ENCODE measurements at places on chromosomes 4 and X. TPM values are rescaled to one million over a fixed set of nuclear protein-coding genes. Genes with fewer than 3 reads are reported as not detected.

DNA sequence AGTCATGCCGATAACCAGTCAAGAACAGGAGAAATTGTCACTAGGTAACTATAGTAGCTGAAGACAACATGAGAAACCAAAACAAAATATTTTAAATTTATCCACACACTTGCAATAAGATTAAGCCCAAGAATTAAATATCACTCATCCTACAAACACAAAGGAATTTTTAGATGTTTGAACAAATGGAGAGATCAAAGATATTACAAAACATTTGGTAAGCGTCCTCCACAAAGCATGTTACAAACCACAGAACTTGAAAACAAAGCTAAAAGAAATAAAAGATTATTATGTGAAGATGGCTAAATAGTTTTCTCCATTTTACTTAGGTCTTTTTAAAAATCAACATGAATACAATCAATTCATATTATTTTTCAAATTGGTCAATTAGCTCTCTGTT lies 631.9 kb upstream of the INTU start:
- DNase-seq = no peak

DNA sequence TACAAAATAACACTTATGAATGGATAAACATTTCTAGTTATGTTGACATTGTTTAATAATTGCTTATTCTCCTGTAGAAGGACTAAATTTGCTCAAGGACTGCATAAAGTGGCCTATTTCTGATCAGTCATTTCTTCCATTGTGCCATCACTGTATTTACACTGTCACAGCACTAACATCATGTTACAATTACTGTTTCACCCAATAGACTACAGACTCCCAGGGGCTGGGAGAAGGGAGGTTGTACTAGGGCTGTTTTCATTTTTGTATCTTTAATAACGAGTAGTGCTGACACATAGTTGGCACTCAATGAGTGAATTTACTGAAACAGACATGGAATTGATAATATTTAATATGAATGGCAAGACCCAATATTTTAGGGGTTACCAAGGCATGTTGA lies 139.5 kb downstream of the SLC10A7 start:
- DNase-seq = no peak

GRCh38 chr4:13903061-13903460 lies 275.5 kb upstream of the BOD1L1 start:
- DNase-seq = no peak

AMER1 gene
- 6.3 TPM for polyA plus RNA-seq

F8A1 gene
- polyA plus RNA-seq = 11.9 TPM

GRCh38 chr4:92497141-92497540 lies 193.4 kb downstream of the GRID2 start:
- no peak for DNase-seq

DNA sequence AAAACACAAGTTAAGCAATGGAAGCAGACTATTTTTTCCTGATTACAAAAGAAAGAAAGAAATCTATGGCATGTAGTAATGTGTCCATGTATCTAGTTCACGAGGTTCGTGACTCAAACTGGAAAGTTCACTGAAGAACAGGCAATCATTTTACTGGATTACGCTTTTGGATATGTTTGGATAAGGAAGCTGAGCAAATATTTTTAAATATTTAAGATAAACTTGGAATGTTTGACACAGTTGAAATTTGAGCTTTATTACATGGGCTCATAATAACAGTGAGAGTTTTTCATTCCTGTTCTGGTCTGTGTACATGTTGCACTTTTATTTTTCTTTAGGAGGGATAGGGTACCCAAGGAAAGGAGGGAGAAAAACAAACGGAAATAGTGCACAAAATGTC lies 244.2 kb upstream of the GK2 start:
- DNase-seq = no peak

DNA sequence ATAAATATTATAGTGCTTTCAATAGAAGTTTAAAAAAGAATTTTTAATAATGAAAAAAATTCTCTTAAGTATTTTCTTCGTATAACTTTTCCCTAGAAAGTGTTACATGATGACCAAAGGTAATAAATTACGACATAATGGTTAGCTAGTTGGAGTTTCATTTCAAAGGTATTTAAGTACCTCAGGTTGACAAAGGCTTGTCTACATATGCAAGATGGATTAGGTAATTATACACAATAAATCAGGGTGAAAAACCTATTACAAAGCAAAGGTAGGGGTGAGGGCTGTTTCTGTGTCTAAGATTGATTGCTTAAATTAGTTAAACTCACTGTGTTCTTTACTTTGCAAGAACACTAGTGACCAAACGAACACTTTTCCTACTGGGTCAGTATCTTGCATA lies 508.5 kb upstream of the FAT1 start:
- DNase-seq = no peak

GRCh38 chrX:129754056-129755024 lies 15.6 kb downstream of the XPNPEP2 start:
- no peak for DNase-seq

DNA sequence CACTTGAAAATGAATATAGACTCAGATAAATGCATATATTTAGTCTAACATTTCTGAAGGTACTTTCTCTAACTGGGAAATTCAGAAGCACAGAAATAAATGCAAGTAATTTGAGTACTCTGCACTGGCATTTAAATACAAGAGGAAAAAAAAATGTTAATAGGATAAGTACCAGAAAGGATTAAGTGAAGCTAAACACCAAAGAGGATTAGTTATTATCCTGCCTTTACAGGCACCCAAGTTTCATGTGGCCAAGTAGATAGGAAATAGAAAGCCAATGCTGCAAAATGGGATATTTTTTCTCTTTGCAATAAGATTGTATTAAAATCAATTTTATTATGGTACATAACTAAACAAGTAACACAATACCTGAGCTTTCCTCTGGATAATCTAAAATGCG lies 762.5 kb downstream of the PCDH7 start:
- no peak for DNase-seq

TENM3 gene
- polyA plus RNA-seq = 33.0 TPM

- DNase-seq = no peak
Measured at GRCh38 chr4:81845273-81845672, 373.6 kb upstream of the RASGEF1B start.

GRCh38 chr4:154332681-154333421 lies 158.7 kb downstream of the DCHS2 start:
- peak; percentile 18 for DNase-seq

GRCh38 chr4:39883646-39884045 lies 94.1 kb downstream of the PDS5A start:
- DNase-seq = no peak

- DNase-seq = no peak
Measured at GRCh38 chr4:147853706-147854105, 121.8 kb downstream of the ARHGAP10 start.

HS6ST2 gene
- polyA plus RNA-seq = 29.7 TPM

GRCh38 chr4:168871632-168872031 lies 138.4 kb downstream of the CBR4 start:
- no peak for DNase-seq

DNA sequence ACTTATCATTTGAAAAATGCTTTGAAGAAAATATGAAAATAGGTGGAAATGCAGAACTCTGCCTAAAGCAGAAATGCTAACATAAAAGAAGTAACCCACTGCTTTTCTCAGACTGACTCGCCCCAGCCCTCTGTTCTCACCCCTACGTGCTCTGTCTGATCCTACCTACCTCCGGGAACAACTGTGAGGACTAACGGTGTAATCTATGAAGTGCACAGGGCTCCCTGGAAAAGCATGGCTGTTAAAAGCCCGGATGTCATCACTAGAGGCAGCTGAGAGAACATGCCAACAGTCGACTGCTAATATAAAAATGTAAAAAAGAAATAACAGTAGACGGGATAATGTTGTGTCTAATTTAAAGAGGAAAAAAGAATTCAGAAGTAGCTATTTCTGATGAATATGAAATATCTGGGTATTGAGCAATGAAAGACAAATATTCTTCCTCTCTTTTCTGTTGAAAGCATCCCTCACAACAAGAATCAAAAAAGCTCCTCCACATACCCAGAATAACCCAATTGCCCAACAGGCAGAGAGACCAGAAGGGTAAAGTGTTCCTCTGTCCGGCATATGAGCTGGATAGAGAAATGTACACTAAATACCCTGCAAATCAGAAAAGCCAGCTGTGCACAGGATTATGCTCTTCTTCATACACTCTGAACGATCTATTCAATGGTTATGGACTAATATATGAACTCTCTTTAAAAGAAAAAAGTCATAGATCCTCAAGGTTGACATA lies 130.7 kb downstream of the TSPAN5 start:
- DNase-seq = no peak

EDNRA gene
- polyA plus RNA-seq = 42.0 TPM

DNA sequence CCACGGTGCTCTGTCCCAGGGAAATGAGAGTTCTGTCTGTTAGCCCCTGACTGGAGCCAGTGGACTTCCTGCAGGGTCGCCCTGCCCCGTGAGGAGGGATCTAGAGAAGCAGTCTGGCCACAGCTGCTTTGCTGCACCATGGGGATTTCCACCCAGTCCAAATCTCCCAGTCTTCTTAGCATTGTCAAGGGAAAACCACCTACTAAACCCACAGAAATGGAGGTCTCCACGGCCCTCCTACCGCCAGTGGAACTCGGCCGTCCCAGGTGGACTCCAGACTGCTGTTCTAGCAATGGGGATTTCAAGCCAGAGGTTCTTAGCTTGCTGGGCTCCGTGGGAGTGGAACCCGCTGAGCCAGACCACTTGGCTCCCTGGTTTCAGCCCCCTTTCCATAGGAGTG lies 133.3 kb upstream of the PCDH7 start:
- DNase-seq = no peak

CCDC158 gene
- polyA plus RNA-seq = 0.61 TPM

CENPVL1 gene
- polyA plus RNA-seq = not detected

SMIM10 gene
- 16.1 TPM for polyA plus RNA-seq

DNA sequence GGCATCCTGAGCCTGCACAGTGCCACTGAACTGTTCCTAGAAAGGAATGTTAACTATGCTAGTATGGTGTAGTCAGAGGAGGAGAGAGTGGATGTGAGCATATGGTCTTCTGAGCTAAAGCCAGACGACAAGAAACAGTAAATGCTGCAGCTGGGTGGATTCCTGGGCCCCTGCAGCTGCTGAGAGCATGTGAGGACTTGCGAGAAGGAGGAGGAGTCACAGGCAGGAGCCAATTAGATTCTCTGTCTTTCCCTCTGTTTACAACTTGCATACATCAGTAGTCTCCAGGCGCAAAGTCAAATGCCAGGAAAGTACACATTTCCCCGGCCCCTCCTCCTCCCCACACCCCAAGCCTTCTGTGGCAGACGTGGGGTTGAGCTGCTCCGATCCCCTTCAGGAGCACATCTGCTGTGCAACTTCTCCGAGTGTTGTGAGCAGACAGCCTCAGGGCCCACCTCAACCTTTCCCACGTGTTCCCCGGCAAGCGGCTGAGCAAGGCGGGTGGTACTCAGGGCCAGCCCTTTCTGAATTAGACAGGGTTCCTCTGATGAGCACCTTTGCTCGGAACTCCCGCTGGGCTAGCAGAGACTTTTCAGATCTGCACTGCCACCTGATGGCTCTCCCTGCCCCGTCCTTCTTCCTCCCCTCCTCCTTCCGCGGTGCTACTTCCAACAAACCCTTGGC lies 108.7 kb upstream of the ATP6AP2 start:
- peak; percentile 77 for DNase-seq

DNA sequence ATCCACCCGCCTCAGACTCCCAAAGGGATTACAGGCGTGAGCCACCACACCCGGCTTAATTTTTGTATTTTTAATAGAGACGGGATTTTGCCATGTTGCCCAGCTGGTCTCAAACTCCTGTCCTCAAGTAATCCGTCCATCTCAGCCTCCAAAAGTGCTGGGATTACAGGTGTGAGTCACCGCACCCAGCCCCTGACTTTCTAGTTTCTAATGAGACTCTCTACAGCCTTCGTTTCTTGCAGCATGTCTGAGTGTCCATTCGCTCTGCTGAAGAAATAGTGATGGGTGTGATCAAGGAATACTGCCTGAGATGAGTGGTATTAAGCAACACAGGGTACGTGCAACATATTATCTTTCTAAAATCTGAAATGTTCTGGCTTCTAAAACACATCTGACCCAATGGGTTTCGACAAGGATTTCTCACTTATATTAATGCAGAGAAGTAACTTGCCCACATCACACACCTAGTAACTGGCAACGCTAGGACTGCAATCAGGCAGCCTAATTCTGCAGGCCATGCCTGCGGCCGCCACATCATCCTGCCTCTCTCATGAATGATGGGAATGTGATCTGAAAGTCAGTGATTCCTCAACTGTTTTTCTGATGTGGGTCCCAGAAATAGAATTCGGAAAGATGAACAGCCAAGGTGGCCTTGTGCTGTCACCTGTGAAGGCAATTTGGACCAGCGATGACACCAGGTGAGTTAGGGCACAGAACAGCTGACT lies 74.3 kb downstream of the RBM47 start:
- no peak for DNase-seq

DNA sequence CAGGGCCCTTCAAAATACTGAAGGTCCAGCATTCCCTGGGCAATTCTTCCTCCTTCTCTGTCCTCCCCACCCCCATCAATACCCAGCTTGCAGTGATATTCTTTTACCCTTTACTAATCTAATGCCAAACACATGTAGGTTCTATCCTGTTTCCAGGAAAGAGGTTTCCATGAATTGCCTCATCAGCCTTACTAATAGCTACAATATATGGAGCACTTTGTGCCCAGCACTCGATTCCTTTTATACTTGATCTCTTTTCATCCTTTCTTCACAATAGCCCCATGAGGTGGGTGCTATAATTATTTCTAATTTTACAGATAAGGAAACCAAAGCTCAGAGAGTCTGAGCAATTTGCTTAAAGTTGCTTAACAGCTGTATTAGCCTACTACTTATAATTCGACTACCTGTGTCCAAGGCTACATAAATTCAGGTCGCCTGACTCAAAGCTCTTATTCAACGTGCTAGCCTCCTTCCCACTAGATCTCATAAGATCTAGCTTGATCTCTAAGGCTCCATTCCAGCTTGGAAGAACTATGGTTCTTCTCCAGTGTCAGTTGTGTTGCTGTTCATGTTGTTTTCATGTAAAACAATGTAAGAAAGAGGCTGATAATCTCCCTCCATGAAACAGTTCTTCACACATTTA lies 229.6 kb upstream of the PGRMC2 start:
- DNase-seq = no peak

- no peak for DNase-seq
Measured at GRCh38 chrX:17820100-17820499, 41.0 kb downstream of the RAI2 start.

HHIP gene
- polyA plus RNA-seq = 5.9 TPM

SPIN2A gene
- not detected for polyA plus RNA-seq

GRCh38 chr4:56388306-56388705 lies 1.0 kb upstream of the AASDH start:
- peak; percentile 15 for DNase-seq

DNA sequence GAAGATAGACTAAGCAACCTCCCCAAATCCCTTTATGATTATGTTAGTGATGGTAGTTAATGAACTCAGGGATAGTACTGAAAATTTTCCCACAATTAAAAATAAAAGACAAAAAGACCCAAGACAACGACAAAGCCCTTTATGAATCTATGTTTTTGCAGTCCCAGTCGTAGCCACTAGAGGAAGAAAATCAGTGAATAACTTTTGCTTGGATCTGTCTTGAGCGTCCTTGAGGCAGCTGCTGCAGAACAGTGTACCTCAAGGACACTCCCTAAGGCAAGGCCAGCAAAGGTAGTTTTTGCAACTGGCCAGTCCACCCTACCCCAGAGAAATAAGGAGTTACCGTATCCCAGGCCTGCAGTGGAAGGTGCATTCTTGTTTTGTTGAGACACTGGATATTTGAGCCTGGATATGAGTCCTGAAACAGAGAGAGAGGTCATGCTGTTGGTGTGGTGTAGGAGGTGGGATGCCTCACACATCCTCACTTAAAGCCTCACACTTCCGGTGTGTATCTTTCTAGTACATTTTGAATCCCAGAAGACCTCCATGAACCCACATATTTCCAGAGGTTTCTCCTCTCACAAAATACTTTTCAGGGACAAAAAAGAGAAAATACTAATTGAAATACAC lies 8.7 kb upstream of the TIMM8A start:
- no peak for DNase-seq

ZMAT1 gene
- polyA plus RNA-seq = 9.7 TPM

MAGEA10 gene
- not detected for polyA plus RNA-seq

Measured in muscle of arm (tissue), 14 donors.